ENCODE measurements at places on chromosomes 2 and 18.

- no peak for DNase-seq
Measured at GRCh38 chr2:46175419-46175818, 121.8 kb upstream of the EPAS1 start.

DNA sequence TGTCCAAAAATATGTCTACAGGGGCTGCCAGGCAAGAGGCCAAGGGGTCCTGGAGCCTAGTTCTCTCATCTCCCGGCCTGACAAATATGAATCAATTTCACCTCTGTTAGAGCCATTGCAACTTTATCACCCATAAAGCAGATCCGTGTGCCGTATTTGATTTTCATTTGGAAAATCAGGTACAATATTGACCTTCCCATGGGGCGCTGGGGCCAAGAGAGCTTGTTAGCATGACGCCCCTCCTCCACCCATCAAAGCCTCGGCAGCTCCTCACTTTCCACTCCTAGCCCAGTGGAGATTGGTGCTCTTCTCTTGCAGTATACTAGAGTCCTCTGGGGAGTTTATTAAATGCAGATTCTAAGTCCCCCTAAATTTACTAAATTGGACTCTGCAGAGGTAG is 96.8 kb downstream of the CAPN13 start:
- no peak for DNase-seq

- DNase-seq = no peak
Measured at GRCh38 chr18:24413148-24413547, 13.3 kb upstream of the IMPACT start.

GRCh38 chr2:24207359-24207758 is 32.5 kb downstream of the FAM228A start:
- DNase-seq = no peak

DNA sequence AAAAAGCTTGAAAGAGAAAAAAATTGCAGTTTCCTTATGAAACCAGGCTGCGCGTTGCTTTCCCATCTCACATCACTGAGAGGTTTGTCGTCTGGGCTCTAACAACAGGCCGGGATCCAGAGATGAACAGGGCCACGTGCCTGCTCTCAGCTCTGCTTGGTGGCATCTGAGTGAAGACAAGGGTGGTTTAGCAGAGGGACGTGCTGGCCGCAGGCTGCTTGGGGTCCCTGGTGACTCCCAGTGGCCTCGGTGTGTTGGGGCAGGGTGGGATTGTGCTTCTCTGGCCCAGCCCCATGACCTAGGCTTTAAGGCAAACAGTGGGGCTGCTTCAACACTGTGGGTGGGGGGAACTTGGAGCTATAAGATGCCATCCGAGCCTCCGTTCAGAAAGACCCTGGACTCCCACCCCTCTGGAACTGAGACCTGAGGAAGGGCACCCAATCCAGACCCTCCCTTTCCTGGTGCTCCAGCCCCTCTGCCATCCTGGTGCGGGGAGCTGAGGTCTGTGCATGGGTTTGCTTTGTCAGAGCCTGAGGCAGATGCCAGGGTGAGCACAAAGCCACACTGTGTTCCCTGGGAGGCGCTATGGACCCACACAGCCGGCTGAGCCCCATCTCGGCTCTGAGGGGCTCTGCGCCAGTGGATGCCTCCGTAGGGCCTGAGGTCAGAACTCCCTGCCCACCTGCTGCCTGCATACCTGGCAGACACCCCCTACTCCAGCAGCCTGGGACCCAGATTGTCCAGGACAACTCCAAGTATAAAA is 18.4 kb upstream of the HPCAL1 start:
- no peak for DNase-seq

DNA sequence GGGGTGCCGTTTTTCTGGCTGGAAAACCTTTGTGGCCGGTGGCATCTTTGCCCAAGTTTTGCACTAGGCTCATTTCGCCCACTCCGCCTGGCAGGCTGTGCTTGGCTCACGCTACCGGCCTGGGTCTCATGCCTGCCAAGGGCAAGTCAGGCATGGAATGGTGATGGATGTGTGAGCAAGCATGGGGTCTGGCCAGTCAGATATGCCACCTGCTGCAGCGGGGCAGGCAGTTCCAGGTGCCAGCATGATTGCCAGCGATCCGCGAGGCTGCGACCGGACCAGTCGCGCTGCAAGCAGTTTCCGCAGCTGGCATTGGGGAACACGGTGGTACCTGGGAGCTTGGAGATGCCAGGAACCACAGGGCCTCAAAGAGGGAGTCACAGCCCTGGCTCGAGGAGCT is 40.6 kb downstream of the TAF1B start:
- no peak for DNase-seq

GRCh38 chr2:171237751-171238505 is 77.2 kb upstream of the TLK1 start:
- DNase-seq = no peak

GRCh38 chr18:10119991-10120390 is 206.2 kb downstream of the VAPA start:
- DNase-seq = no peak

- DNase-seq = no peak
Measured at GRCh38 chr2:231819447-231820042, 33.3 kb downstream of the COPS7B start.

GRCh38 chr2:8267721-8268120 is 414.1 kb upstream of the ID2 start:
- DNase-seq = no peak

GRCh38 chr18:49993299-49993698 is 180.0 kb upstream of the ACAA2 start:
- no peak for DNase-seq

DNA sequence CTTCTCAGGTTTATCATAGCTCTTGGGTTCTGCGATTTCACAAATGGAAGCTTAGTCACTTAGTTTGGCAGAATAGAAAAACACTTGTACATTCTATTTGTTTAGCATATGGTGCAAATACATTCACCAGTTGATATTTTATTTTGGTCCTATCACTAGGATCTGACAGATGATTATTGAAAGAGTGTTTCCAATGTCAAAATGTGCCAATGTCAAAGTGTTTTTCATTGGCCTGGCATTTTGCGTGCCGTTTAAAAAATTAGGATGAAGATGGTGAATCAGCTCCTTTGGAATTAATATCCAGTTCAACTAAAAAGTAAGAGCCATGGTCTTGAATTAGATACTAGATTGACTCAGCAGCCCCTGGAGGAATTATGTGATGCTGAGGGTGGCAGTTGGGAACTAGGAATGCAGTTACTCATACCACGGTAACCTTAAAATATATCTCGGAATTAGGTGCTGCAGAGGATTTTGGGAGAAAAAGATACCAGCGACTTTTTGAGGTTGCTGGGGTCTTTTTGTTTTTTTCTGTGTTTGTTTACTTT is 87.0 kb downstream of the SPHKAP start:
- no peak for DNase-seq

DNA sequence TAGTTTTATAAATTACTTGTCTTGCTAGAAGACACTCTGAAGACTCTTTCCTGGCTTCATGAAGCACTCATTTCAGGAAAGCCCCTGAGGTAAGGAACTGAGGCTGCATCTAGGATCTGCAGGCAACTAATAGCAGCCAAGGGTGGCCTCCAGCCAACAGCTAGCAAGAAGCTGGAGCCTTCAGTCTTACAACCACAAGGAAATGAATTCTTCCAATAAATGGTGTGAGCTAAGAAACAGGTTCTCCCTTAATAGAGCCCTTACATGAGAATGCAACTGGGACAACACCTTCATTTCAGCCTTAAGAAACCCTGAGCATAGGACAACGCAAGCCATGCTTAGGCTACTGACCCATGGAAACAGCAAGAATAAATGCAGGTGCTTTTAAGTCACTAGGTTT is 254.6 kb upstream of the RBBP8 start:
- DNase-seq = no peak

GRCh38 chr18:12934454-12935071 is 13.2 kb upstream of the SEH1L start:
- peak; percentile 72 for DNase-seq

- DNase-seq = no peak
Measured at GRCh38 chr2:13905831-13906230, 726.7 kb upstream of the LRATD1 start.

GRCh38 chr2:23617167-23617810 is 232.3 kb downstream of the KLHL29 start:
- no peak for DNase-seq

DNA sequence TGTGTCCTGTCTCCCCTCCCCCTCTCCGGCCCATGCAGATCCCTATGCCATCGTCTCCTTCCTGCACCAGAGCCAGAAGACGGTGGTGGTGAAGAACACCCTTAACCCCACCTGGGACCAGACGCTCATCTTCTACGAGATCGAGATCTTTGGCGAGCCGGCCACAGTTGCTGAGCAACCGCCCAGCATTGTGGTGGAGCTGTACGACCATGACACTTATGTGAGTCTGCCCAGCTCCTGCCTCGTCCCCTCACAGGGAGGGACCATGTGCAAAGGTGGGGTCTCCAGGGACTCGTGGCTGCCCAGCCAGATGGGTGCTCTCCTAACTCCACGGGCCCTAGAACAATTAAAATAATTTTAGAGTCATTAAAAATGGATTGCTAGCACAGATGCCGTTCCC is 145.2 kb downstream of the DYSF start:
- no peak for DNase-seq

DNA sequence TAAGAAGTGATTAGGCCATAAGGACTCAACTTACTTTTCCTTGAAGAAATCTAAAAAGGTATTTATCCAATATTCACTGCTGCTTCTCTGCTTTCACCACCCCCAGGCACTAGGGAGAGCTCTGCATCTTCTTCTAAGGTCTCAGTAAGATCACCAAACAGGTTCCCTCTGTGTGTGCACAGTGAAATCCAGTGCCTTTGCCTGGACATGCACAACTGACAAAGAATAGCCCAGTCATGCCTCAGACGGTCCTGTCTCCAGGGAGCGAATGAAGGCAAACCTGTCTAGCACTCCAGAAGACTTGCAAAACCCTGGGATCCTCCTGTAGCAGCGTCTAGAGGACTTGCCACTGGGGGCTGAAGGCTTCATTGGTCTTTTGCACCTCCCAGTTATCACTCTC is 344.5 kb upstream of the LRATD1 start:
- no peak for DNase-seq

DNA sequence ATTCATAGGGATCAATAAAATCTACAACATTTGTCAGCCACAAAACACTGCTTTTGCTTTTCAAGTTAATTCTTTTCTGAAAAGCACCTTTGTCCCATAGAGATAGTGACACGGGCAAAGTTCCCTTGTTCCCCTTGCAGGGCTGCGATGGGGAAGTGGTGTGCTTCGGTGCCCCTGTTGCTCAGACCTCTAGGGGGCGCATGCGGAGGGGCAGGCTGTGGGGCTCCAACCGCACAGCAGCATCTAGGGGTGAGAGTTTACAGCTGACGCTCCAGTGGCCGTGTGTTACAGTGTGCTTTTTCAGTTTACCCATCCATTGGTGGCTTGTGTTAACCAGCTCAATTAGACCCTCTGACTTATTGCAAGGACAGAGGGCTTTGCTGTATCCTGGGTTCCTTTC is 1432.2 kb upstream of the ACVR2A start:
- no peak for DNase-seq

DNA sequence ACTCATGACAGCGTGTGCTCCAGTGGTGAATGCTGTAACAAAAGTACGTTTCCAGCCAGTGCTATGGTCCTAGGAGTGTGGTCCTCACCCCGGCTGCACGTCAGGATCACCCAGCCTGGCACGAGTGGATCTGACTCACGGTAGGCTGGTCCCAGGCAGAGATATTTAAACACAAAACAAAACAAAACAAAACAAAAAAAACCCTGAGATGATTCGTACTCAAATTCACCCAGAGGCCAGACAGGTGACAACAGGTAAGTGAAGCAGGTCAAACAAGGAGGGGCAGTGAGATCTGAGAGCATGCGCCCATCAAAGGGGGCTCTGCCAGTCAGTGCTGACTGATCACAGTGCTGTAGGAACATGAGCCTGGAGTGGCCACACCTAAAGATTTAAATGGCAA is 43.2 kb downstream of the C2orf76 start:
- DNase-seq = no peak

DNA sequence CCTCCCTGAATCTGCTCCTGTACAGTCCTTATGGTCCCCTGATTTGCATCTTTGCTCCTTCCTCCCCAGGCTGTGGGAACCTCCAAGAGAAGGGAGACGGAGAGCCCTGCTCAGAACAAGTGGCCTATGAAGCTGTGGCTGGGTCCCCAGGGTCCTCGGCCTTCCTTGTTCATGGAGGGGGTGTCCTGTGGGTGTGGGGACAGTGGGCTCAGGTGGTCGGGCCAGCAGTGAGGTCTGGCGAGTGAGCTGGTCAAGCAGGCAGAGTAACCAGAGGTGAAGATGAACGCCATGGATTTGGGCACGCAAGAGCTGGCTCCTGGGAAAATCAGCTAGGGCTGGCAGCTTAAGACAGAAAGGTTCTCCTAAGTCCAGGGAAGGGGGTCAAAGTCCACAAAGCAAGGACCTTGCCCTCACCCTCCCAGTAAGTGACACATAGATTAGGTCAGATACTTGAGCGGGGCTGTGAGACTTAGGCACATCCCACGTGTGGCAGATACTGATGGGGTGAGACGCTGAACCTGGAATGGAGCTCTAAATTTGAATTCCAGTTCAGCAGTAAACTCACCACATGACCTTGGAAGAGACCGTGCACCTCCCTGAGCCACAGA is 24.8 kb downstream of the GNLY start:
- DNase-seq = no peak

DNA sequence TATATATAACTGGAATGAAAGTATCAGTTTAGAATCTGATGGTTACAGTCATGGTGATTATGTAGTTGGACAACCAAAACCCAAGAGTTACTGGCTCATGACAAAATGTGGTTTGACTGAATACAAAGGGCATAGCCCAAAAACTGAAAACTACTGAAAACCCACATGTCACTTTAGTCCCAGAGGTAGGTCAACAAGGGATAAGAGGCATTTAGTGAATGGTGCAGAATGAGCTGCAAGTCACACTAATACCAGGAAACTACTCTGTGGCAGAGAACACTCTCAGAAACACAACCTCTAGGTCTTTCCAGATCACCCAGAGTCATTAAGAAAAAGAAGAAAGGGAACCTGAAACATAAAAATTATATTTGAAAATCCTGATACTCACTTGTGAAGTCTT is 154.5 kb downstream of the AGPS start:
- no peak for DNase-seq

DNA sequence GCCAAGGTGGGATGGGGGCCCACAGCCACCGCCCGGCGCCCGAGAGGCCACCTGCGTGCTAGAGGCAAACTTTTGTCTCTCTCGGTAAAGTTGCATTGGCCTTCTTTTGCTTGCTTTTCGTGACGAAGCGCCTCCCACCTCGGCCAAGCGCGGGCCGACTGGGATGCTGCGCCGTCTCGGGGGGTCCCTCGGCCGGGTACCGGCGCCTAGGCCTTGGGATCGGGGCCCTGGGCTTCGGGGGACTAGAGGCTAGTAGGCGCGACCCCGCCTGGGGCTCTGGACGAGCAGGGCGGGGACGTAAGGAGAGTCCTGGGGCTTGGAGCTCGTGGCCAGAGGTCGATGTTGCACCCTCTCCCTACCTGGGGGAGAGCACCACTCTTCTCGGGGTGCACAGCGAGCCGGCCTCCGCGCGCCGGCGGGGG is 545 bp downstream of the GLI2 start:
- no peak for DNase-seq

GRCh38 chr2:86440631-86441391 is at the start of gene KDM3A:
KDM3A (plus strand) TSS chr2:86441371; CDS start chr2:86442048, 677 bp downstream.
- peak; percentile 100 for DNase-seq

- DNase-seq = no peak
Measured at GRCh38 chr18:3246635-3247239, 864 bp upstream of the MYL12A start.

- no peak for DNase-seq
Measured at GRCh38 chr2:176834226-176834625, 378.4 kb upstream of the HNRNPA3 start.
